CD4-positive, alpha-beta T cell (primary cell): ENCODE measurements at places on chromosomes 7 and 10.

- DNase-seq, result no peak
These were observed 1.5 kb downstream of the RGS10 start for GRCh38 chr10:119541046-119541445.

DNA sequence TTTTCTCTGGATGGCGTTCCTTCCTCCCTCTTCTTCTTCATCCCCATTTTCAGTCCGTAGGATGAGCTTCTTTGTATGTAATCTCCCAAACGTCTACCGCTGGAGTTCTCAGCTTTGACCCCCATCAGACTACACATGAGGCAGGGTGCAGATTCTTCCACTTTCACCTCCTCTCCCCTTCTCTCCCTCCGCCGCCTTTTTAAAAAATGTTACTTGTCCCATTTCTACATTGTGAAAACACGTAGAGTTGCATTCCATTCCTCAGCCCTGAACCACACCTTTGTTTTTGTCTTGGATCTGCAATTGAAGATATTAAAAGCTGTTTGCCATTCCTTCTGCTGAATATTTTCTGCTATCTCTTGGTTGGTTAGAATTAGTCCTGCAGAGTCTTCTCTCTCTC lies 6.2 kb downstream of the ADIRF start:
- DNase-seq, result no peak

DNA sequence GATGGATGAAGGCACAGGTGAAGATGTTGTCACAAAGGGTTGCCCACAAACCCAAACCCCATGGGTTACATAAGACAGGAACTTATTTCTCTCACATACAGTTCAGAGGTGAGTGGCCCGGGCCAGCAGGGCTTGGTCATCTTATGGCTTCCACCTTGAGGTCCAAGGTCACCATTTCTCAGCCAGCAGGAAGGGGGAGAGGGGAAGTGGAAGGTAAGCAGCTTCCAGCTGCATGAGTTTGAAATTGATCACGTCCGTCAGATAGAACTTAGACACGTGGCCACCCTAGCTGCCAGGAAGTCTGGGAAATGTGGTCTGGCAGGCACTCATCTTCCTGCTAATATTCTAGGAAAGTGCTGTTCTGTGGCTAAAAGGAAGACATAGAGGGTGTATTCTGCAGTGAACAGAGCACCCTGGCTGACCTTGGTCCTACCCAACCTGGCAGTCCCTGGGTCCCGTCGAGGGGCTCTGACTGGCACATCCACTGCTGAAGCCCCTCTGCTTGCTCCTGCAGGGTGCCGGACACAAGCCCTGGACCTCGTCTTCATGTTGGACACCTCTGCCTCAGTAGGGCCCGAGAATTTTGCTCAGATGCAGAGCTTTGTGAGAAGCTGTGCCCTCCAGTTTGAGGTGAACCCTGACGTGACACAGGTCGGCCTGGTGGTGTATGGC lies 49.5 kb downstream of the VWA2 start:
- no peak for DNase-seq

GRCh38 chr7:158956805-158957509 lies 100.6 kb downstream of the DYNC2I1 start:
- DNase-seq, result no peak

DNA sequence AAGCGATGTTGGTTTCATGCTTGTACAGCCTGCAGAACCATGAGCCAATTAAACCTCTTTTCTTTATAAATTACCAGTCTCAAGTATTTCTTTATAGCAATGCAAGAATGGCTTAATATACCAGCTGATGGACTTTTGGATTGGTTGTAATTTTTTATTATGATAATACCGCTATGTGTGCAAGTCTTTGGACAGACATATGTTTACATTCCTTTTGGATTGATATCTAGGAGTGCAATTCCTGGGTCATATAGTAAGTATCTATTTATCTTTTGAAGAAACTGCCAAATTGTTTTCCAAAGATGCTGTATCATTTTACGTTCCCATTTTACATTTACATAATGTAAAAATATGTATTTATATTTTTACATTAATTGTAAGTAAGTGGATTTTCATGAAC lies 81.2 kb upstream of the PIP4K2A start:
- DNase-seq, result no peak
